GM20000 (cell line): ENCODE measurements at places on chromosomes 1 and 21.
A peak's percentile ranks its signal among the peaks of the same experiment; 100 is the strongest.

DNA sequence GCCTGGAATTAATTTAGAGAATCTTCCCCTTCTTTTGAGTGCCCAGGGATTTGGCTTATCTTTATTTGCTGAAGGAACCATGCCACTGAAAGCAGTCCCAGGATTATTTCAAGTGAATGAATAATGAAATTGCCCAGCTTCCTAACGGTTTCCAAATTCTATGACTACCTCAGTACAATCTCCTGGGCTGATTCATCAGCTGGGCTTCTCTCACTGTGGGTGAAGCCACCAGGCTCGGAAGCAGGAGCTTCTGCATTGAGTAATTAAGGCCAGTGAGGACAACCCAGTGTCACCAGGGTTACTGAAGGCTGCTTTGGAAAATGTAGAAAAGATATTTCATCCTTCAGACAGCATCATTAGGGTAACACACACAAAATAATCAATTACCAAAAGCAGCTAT lies 169.8 kb downstream of the DAB1 start:
- DNase-seq: no peak

- DNase-seq: no peak
Observed at GRCh38 chr1:228352677-228353481, 53.8 kb downstream of the TRIM11 start.

- no peak for DNase-seq
Observed at GRCh38 chr1:13992489-13993285, 292.7 kb downstream of the PRDM2 start.

GRCh38 chr1:162234571-162234970 lies 142.1 kb downstream of the SPATA46 start:
- DNase-seq: no peak

DNA sequence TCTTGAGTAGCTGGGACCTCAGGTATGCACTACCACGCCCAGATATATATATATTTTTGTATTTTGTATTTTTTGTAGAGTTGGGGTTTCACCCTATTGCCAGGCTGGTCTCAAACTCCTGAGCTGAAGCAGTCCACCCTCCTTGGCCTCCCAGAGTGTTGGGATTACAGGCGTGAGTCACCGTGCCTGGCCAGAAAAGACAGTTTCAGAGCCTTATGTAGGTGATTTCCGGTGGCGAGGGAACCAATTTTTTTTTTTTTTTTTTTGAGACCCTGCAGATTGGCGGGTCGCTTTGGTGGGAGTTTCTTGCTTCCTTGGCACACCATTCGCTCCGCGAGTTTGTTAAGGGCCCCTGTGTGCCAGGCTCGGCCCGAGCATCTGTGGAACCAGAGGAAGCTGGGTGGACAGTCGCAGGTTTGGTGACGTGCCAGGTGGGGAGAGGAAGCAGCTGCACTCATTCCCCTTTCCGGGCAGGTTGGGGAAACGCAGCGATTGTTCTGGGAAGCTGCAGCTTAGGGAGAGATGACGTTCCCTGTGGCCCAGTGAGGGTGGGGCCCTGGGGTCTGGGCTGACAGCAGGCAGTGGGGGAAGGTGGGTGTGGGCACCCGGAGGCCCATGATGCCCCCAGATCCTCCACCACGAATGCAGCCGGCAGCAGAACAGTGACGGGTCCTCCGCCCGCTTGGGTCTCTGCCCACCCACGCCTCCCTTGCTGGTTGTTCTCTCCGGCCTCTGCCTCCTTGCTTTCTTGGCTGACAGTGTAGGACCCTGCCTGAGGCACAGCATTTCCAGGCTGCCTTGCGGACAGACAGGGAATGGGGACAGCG lies 25.1 kb downstream of the SPSB1 start:
- peak; percentile 45 for DNase-seq

DNA sequence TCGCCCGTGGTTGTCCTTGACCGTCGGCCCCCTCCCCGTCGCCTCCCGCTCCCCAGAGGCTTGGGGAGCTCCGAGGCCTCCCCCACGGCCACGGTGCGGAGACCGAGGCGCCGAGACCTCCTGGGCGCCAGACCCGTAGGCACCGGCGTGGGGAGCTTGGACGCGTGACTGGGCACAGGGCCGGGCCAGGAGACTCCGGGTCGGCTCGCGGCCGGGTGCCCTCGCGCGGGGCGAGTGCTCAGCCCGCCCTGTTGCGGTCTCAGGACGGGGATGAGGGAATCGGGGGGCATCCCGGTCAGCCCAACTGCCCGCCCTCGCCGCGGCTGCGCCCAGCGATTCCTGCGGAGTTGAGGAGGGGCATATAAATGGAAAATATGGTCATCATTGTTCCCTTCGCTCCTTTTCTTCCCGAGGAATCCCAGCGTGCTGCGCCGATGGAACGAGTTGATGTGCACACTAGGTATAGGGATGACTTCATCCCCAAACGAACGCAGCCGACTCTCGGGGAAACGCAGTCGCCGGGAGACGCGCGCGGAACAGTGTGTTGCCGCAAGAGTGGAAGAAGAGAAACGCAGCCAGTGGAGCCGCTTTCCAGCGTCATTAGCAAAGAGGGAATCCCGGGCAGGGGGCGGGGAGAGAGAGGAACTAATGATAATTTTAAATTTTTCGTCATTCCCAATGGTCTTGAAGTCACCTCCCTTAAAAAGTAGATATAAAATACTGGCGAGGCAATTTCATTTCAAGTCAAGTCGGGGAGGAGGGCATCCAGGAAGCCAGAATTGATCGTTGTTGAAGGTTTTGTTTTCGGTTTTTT lies 747 bp upstream of the ENAH start:
- DNase-seq: peak; percentile 30

DNA sequence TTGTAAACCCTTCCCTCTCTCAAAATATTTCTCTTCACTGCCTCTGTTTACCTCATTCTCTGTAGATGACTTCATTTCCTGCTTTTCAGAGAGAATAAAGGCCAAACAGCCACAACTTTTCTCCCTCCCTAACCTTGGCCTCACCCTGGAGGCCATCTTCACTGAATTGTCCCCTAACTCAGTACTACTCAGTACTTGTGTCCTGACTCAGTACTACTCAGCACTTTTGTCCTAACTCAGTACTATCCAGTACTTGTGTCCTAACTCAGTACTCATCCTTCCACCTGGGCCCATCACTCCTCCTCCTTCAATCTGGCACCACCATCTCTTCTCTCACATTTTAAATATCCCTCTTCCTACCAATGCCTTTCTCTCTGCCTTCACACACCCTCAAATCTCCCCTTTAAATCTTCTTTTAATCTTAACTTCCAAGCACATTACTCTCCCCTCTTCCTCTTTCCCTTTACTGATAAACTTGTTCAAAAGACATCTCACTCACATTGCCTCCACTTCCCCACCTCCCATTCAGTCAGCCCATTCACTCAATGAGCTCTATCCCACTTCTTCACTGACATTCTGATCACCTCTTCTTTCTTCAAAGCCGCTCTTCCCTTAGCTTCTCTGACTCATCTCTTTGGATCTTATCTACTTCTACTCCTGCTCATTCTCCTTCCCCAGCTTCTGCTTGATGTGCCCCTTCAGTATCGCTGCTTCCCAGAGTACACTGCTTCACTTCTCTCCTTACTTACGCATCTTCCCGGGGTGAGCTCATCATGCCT lies 121.4 kb downstream of the RNF220 start:
- DNase-seq: no peak

DNA sequence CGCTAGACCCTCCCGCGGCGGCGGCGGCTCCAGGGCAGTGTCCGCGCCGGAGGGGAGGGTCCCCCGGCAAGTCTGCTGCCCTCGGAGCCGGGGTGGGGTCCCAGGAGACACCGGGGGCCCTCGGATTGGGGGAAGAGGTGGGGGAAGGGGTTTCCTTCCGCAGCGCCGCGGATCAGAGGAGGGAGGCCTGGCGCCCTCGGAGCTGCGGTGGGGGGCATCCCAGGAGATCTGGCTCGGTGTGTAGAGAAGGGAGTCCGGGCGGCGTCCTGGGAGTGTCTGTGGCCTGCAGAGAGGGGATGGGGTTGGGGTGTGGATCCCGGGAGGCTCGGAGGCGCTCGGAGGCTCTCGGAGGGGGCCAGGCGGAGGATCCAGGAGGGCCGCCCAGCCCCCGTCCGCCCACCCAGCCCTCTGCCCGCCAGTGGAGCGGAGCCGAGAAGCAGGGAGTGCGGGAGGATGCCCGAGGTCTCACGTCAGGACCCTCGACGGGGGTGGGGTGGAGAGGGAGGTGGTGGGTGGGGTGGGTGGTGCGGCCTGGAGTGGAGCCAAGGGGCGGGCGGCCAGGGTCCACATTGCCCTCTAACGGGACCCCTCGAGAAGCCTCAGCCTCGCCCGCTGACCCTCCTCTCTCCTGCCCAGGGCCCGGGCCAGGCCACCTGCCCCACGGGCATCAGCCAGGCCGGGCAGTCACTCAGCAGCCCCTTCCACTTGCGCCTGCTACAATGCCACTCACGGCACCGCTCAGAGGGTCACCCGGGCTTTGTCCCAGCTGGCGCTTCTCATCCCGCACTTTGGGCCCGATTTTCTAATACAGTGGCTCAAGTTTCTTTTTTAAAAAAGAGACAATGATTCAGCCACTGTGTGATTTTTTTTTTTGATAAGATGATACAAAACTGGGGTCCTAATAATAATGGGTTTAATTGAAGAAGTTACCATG lies 60.2 kb upstream of the ARHGEF16 start:
- DNase-seq: no peak

DNA sequence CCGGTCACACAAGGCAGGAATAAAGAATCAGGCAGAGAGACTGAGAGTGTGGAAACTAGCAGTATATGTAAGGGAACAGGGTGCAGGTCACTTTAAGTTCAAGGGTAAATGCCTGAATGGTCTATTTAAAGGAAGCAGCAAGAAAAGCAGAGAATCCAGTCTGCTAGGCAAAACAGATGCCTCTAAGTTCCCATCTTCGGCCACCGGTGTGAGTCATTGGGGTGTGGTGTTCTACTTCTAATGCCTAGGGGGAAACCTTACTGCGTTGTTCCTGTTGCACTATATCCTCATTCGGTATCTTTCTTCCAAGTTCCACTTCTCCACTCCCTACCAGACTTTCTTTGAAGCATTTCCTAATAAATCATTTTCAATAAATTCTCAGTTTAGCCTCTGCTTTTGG lies 259.9 kb downstream of the HHIPL2 start:
- no peak for DNase-seq

- DNase-seq: no peak
Observed at GRCh38 chr1:108646648-108647269, 14.1 kb downstream of the HENMT1 start.

DNA sequence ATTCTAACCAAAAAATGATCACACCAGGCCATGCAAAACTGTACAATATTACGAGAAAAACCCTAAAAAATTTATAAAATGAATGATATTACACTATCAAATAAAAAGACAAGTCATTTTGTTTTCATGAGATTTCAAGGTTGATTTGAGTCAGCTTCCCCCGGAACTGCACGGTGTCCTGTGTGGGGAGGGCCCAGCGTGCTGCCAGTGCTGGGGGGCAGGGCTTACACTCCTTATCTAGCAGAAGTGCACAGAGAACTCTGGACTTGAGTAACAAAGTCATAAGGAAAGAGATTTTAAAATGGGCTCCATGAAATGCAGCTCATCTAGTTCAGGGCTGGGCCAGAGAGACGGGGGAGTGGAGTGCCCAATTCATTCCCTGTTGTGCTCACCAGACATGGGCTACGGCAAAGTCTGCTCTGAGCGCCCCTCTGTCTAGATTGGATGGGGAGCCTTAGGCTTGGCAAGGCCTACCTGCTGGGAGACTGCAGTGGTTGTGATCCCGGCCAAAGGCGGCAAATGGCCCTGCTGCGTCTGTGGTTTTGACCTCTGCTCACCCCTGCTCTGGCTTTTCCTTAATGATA lies 50.1 kb downstream of the COQ8A start:
- DNase-seq: peak; percentile 56

DNA sequence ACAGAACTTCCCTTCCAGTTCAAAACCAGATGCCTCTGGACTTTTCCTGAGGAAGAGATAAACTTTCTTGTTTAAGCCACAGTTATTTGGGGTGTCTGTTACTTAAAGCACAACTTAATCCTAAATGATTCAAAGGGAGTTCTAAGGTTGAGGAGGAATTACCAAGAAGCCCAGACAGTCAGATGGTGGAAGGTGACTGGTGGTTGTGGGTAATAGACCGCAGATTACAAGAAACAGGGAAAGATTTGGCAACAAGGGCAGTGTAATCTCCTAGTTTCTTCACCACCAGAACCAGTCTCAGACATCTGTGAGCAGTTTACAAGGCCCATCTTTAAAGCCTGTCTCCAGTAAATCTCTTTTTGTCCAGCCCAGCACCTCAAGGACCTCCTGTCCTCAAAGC lies 130.1 kb upstream of the CTTNBP2NL start:
- DNase-seq: no peak

DNA sequence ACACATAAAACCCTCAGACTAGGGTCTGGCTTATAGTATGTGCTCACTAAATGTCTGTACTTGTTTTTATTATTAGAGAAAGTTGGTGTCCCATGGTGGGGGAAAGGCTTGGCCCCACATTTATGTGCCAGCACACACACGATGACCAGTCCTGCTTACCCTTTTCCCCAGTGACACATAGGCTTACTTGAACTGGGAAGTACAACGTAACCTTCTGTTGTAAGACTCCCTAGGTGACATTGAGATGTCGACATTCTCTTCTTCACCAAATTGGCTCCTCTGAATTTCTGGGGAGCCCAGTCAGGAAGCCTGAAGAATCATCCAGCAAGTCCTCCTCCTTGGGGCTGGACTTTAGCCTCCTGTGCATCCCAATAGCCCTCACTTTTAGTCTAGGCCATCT lies 1.7 kb upstream of the MECR start:
- no peak for DNase-seq

DNA sequence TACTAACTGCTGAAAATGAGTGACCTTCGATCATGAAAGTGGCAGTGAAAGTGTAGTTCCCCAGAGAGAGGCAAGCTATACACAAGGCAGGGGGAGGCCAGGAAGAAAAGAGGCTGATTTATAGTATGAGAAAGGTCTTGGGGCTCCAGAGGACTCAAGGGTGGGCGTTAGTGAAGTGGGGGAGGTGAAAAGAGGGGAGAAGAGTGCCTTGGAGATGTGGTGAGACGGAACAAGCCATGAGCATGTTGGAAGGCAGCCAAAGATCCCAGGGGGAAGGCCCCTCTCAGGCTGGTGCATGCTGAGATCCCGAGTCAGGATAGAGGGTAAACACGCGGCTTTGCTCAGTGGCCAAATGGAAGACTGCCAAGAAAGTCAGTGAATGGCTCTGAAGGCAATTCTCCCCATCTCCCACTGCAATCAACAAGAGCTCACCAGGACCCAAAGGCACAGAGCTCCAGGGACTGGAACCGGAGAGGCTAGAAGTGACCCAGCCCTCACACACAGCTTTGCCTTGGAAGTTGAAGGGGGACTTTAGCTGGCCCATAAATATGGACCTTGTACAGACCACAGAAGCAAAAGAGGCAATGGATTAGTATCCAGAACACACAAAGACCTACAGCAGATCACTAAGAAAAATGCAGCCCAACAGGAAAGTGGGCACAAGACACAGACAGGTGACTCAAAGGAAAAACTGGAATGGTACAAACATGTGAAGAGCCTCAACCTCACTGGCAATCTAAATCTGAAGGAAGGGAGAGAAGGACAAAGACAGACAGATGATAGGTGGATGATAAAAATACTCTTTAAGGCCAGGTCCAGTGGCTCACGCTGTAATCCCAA lies 49.6 kb downstream of the HSF2BP start:
- no peak for DNase-seq

- DNase-seq: no peak
Observed at GRCh38 chr1:69504730-69505252, 62.9 kb upstream of the LRRC7 start.

GRCh38 chr1:204190212-204191211 lies 5.8 kb downstream of the KISS1 start:
- no peak for DNase-seq

- DNase-seq: no peak
Observed at GRCh38 chr1:171329251-171329650, 15.3 kb downstream of the FMO4 start.
